Left cardiac atrium (tissue), 4 donors: ENCODE measurements at places on chromosomes 6 and 20. TPM values are rescaled to one million over a fixed set of nuclear protein-coding genes. Genes with fewer than 3 reads are reported as not detected.

The PNPLA1 gene
- total RNA-seq = not detected

- DNase-seq = no peak
These were observed 52.2 kb downstream of the MRPL14 start for GRCh38 chr6:44074813-44075646.

- no peak for DNase-seq
These were observed 3.8 kb downstream of the COL21A1 start for GRCh38 chr6:56243518-56244070.

GRCh38 chr6:34813028-34813713 is 21.3 kb downstream of the BLTP3A start:
- no peak for DNase-seq
